AG04449 (cell line): ENCODE measurements at places on chromosomes 12 and 14.

DNA sequence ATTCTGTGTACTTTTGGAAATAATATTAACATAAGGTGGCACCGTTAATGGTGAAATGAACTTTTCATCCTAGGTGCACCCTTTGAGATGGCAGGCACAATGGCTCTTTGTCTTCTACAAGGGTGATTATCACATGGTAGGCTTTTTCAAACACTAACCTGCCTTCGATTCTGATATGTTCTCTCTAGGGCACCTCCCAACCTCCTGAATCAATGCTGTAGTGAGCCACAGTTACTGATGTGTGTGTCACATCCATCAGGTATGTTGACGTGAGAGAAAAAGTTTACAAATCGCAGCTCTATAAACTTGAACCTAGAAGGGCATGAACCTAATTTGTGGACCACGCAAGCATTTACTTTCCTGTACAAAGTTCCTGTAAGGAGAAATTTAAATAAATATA lies 25.4 kb downstream of the PDE3A start:
- DNase-seq: no peak

DNA sequence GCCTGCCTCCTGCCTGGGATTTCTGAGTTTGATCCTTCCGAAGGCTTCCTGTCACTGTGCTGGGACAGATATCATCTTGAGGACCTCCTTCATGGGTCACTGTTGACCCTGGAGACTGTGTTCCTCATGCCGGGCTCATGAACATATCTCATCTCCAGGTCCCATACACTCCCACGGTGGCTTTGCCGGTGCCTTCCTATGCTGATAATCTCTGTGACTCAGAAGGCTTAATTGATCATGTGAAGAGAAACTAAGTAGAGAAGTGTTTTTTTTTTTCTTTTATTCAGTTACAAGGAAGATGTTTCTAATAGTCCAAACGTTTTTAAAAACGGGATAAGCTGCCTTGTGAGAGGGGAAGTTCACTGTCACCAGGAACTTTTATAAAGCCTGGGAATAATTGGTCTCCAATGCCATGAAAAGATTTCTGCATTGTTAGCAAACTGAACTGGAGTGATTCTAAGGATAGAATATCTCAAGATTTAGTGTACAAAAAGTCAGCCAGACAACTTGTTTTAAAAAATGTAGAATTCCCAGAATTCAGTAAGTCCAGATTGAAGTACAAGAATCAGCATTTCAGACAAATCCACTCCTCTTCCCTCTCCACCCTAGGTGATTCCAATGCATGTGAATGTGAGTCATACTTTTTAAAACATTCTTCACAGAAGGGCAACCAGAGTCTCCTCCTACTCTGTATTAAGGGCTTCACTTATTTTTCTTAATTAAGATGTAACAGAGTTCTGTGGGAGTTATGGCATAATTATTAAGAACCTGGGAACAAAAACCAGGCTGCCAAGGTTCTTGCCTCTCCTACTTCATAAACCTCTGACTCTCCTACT lies 139.8 kb upstream of the LGR5 start:
- DNase-seq: no peak

DNA sequence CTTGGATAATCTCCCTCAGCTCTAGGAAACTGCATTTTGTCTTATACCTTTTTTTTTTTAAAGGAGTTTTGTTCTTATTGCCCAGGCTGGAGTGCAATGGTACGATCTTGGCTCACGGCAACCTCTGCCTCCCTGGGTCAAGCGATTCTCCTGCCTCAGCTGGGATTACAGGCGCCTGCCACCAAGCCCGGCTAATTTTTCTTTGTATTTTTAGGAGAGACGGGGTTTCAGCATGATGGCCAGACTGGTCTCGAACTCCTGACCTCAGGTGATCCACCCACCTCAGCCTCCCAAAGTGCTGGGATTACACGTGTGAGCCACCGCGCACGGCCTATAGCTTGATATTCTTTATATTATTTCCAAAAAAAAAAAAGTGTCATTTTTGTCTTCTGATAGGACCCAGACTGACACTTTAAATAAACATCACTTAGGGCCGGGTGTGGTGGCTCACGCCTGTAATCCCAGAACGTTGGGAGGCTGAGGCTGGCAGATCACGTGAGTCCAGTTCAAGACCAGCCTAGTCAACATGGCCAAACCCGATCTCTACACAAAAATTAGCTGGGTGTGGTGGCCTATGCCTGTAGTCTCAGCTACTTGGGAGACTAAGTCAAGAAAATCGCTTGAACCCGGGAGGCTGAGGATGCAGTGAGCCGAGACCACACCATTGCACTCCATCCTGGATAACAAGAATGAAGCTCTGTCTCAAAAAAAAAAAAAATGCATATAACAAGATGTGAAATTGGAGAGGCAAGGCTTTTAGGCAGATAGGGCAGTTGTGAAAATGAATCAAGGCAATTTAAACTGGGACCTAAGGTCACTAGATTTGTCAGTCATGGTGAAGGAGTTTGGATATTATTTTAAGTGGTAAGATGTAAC lies 18.4 kb downstream of the SLC2A3 start:
- DNase-seq: no peak

GRCh38 chr12:49189731-49190716 lies 1.1 kb upstream of the TUBA1A start:
- DNase-seq: no peak

- no peak for DNase-seq
Measured at GRCh38 chr12:5171701-5172100, 128.0 kb downstream of the KCNA5 start.

DNA sequence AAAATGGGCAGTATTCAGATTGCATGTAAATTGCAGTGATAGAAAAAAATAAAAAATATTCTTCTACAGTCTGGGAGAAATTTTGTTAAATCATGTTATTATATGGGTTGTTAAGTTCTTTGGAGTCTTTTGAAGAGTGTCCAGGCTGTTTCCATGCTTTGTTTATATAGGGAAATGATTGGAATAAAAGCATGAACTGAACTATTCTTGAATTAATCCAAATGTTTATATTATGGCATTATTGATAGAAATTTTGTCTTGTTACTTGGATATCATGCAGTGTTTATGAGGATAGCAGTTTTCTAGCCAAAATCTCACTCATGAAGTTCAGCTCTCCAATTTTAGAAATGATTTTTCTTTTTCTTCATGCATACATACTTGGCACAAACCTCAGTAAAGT lies 108.2 kb upstream of the NAV3 start:
- DNase-seq: no peak
